Ecto neural progenitor cell (in vitro differentiated cells): ENCODE measurements at places on chromosomes 7 and 10.

GRCh38 chr7:114852293-114852692, 69.6 kb upstream of the MDFIC start:
- DNase-seq = no peak

DNA sequence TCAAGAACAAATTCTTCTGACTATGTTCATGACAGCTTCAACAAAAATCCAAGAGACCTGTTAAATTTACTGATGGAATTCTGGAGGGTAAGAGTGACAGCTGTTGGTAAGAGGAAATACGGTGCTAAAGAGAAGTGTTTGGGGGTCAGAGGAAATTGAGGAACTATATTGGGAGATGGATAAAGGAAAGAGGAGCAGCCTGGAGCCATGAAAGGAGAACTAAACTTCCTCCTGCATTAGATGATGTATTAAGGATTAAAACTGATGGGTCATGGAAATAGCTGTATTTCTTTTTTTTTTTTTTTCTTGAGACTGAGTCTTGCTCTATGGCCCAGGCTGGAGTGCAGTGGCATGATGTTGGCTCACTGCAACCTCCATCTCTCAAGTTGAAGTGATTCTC, 95.3 kb downstream of the HERPUD2 start:
- no peak for DNase-seq

DNA sequence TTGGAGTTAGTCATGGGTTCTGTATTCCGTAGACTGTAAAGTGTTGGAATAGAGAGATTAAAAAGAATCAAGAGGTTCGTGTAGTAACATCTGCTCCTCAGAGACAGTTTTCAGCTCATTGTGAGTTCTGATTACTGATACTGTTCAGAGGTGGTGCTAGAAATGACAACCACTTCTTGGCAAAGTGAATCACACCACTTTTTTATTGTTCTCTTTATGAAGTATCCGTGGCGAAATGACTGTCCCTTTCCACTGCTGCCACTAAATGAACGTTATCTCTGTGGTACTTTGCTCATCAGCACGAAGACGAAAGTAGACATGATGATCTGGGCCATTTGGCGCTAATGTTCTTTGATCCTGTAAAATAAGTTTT, 860 bp downstream of the RPP30 start:
- no peak for DNase-seq

DNA sequence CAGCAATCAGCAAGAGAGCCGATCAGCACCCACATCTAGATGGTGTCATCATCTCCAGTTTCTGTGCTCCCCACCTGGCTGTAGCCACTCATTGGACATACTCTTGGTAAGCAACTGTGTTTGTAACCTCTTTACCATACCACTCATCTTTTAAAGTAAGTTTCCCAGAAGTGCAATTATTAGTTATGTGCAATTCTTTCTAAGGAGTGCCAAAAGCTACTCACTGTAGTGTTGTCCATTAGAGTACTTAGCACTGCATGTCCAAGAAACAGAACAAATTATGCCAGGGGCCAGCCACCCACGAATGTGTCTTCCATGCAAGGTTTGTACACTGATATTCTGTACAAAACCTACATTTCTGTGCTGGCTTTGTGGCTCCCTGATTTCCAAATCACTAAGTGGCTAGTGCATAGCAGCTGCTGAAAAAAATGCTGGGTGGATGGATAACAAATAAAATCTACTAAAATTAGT, 131.9 kb downstream of the SRPK2 start:
- no peak for DNase-seq

GRCh38 chr7:27873981-27874957, 134.3 kb downstream of the TAX1BP1 start:
- DNase-seq = no peak

GRCh38 chr10:102918817-102919245, 737 bp downstream of the CNNM2 start:
- no peak for DNase-seq

GRCh38 chr7:155551785-155552611, 5.6 kb upstream of the CNPY1 start:
- no peak for DNase-seq

DNA sequence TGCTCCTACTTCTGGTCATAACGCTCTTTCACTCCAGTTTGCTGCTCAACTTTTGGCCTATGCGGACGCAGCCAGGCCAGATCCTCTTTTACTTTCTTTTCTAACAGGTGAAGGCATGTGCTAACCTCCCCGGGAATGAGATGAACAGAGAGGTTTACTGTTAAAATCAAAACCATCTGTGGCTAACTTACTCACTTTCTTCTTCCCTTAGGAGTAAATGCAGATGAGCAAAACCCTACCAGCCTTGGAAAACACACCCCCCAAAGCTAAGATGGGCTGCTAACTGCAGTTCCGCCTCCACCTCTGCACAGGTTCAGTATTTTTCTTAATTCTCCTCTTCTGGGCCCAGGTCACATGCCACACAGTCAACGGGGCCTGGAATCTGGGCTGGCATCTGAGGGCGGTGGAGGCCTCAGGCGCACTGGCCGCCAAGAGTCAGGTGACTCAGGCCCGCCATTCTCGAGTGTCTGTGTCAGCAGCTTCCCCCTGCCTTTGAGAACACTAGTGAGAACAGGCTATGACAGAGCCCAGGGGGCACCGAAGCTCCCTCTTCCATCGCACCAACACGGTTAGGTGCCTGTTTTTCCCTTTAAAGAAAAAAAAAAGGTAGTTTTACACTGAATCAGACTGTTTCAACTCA, 11.1 kb downstream of the FAM53B start:
- DNase-seq = no peak

DNA sequence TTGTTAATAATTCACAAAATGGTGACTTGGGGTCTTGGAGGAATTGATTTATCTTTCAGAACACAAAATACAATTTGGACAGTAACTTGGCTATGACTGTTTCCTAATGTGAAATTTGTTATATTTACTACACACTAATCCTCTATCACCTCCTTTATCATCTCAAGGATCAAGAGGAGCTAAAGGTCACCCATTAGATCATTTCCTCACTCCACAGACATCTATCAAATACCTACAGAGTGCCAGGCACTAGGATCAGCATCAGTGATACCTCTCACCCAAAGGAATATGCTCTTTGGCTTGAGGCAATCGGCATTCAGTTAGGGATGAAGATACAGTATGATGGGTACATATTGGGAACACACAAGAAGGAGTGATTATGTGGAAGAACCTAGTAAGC, 132.1 kb downstream of the INHBA start:
- DNase-seq = no peak

DNA sequence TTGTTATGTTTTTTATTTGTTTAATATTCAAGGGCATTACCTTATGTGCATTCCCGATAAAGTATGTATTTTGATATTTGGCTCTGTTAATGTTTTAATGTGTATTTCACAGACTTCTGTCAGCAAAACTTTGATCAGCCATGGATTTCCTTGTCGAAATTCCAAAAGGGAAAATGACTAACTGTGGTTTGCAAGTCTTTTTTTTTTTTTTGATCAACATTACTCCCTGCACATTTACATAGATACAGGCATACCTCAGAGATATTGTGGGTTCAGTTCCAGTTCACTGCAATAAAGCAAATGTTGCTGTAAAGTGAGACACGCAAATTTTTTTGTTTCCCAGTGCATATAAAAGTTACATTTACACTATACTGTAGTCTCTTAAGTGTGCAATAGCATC, 351.9 kb downstream of the CXCL12 start:
- no peak for DNase-seq

DNA sequence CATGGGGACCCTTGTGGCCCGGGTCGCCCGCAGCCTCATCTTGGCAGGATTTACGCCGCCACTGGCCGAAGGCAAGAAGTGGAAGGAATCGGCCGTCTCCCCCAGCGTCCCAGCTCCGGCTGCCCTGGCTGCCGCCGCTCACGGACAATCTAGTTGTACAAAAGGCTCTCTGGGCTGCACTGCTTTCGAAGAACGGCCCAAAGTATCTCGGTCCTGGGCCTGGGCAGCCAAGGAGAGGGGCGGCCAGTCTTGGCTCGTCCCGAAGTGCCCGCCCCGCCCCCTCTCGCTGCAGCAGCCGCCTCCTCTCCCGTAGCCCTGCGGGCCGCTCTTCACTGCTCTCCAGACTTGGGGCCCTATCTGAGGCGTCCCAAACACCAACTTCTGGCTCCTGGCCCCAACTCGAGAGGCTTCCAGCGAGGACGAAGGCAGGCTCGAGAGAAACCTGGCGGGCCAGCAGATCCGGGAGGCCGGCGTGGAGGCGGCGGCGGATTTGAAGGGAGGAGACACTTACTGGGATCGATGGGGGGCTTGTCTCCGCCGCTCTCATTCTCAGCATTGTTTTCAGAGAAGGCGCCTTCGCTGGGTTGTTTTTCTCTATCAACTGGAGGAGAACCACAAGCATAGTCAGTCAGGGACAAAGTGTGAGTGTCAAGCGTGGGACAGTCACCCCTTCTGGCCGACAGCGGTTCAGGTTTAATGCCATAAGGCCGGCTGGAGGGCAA, 809 bp downstream of the HOXA9 start:
- peak; percentile 81 for DNase-seq
